Activated naive CD8-positive, alpha-beta T cell treated with anti-CD3 and anti-CD28 coated beads, Interleukin-2, amount 10 ng/mL, durations not matched to agents 7 days and 5 days (primary cell): ENCODE measurements at places on chromosomes 16 and 17. TPM values are rescaled to one million over a fixed set of nuclear protein-coding genes. Genes with fewer than 3 reads are reported as not detected.
A peak's percentile ranks its signal among the peaks of the same experiment; 100 is the strongest.

DNA sequence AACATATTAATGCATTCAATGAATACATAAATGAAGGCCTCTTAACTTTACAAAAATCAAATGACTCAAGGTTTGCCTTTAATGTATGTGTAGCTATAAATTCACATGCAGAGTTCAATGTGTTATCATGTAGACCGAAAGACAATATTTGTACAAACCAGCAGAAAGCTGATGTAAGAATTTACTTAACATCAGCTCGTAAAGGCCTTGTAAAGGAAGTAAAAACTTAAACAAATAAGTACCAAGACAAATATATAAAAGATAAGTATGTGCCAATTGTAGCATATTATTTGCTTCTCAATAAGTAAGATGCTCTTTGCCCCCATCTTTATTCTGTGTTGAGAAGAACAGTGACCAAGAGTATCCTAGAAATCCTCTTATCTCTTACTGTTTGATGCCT lies 105.7 kb downstream of the SYCE1L start:
- H3K4me3 ChIP-seq, result no peak overlapping the region
- peaks cover 1% of the 10 kb centered on the region for H3K4me1 ChIP-seq
- H3K27ac ChIP-seq, result no peak overlapping the region
- H3K36me3 ChIP-seq, result no peaks in the 10 kb centered on the region

DNA sequence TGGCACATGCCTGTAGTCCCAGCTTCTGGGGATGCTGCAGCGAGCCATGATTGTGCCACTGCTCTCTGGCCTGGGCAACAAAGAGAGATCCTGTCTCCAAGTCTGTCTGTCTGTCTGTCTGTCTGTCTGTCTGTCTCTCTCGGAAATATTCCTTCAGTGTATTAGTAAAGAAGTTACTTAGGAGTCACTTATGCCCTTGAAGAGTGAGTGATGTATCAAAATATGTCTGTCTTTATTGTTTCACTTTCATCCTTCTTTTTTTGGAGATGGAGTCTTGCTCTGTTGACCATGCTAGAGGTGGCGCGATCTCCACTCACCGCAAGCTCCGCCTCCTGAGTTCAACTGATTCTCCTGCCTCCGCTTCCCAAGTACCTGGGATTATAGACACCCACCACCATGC lies 410.5 kb downstream of the WWOX start:
- DNase-seq, result no peak
- H3K27me3 ChIP-seq, result no peaks in the 10 kb centered on the region
- H3K36me3 ChIP-seq, result no peaks in the 10 kb centered on the region
- H3K4me3 ChIP-seq, result no peak overlapping the region
- H3K4me1 ChIP-seq, result no peaks in the 10 kb centered on the region

GRCh38 chr17:49926886-49927285 lies 42.1 kb upstream of the DLX4 start:
- no peak for DNase-seq
- no peak overlapping the region for H3K4me3 ChIP-seq
- no peaks in the 10 kb centered on the region for H3K36me3 ChIP-seq
- no peak overlapping the region for H3K27ac ChIP-seq

- H3K27me3 ChIP-seq, result no peaks in the 10 kb centered on the region
- DNase-seq, result no peak
- no peak overlapping the region for H3K4me3 ChIP-seq
- peaks cover 14% of the 10 kb centered on the region for H3K4me1 ChIP-seq
- H3K36me3 ChIP-seq, result peaks cover 69% of the 10 kb centered on the region
These were observed 62.2 kb downstream of the RNF213 start for GRCh38 chr17:80322864-80323263.

GRCh38 chr17:35236821-35237220 lies 6.1 kb upstream of the SLFN5 start:
- no peak overlapping the region for H3K4me3 ChIP-seq
- no peak for DNase-seq
- H3K4me1 ChIP-seq, result peaks cover 54% of the 10 kb centered on the region
- H3K27me3 ChIP-seq, result no peaks in the 10 kb centered on the region
- no peak overlapping the region for H3K27ac ChIP-seq

DNA sequence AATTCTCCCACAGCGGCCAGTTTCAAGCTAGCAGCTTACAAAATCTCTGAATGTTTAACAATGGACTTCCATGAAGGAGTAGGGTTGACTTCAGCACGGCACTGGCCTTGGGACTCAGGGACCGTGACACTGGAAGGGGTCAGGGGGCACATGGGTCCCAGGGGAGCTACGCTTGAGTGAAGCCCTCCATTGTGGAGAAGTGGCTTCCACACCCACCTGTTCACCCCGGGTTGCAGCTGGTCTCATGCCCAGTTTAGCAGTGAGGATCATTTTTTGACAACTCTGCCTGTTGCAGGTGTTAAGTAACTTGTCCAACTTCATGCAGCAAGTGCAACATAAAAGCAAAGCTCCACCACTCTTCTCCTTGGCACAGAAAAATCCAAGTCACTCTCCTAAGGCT lies 510.2 kb downstream of the CDH13 start:
- peaks cover 6% of the 10 kb centered on the region for H3K4me1 ChIP-seq
- H3K36me3 ChIP-seq, result peaks cover 2% of the 10 kb centered on the region
- peak overlapping the region; percentile 88 for H3K4me3 ChIP-seq
- DNase-seq, result no peak
- no peaks in the 10 kb centered on the region for H3K27me3 ChIP-seq

GRCh38 chr17:72471296-72471695 lies 350.5 kb downstream of the SOX9 start:
- H3K27me3 ChIP-seq, result peaks cover 5% of the 10 kb centered on the region
- no peak for DNase-seq
- H3K4me1 ChIP-seq, result no peaks in the 10 kb centered on the region
- no peak overlapping the region for H3K4me3 ChIP-seq

- peak overlapping the region; percentile 35 for H3K27ac ChIP-seq
- peaks cover 28% of the 10 kb centered on the region for H3K4me1 ChIP-seq
- H3K4me3 ChIP-seq, result peak overlapping the region; percentile 20
- peak; percentile 34 for DNase-seq
- H3K36me3 ChIP-seq, result peaks cover 28% of the 10 kb centered on the region
These were observed 112.9 kb downstream of the ABCC1 start for GRCh38 chr16:16062023-16062937.

GRCh38 chr17:32803544-32803943 lies 73.4 kb downstream of the MYO1D start:
- no peak overlapping the region for H3K4me3 ChIP-seq
- no peaks in the 10 kb centered on the region for H3K36me3 ChIP-seq
- no peak overlapping the region for H3K27ac ChIP-seq
- peaks cover 21% of the 10 kb centered on the region for H3K27me3 ChIP-seq

PIP4K2B gene
- 58.0 TPM for total RNA-seq

ADAD2 gene
- total RNA-seq, result not detected

CACNA1G gene
- total RNA-seq, result not detected

MVD gene
- total RNA-seq, result 84.2 TPM
